ENCODE measurements at places on chromosomes 6 and 20. TPM values are rescaled to one million over a fixed set of nuclear protein-coding genes. Genes with fewer than 3 reads are reported as not detected.

The HRH3 gene
- total RNA-seq, result not detected

The PSMF1 gene
- 90.5 TPM for total RNA-seq

The CDKN1A gene
- total RNA-seq, result 207 TPM

The ANGPT4 gene
- 0.05 TPM for total RNA-seq

The BTNL2 gene
- not detected for total RNA-seq

The FAM209A gene
- total RNA-seq, result not detected

The TMEM151B gene
- total RNA-seq, result 1.3 TPM

The FUT9 gene
- not detected for total RNA-seq

The SLC25A27 gene
- total RNA-seq, result 0.02 TPM

The LRRN4 gene
- total RNA-seq, result 0.26 TPM

The ZNF292 gene
- 13.9 TPM for total RNA-seq

The MYLK4 gene
- total RNA-seq, result 0.24 TPM

The EPPIN gene
- not detected for total RNA-seq

The CNR1 gene
- not detected for total RNA-seq

The COL9A3 gene
- total RNA-seq, result 1.9 TPM

The MCHR2 gene
- not detected for total RNA-seq

The GCNT2 gene
- 16.6 TPM for total RNA-seq

The ECHDC1 gene
- 112 TPM for total RNA-seq

The CYP24A1 gene
- 0.05 TPM for total RNA-seq

The RBM24 gene
- total RNA-seq, result 13.2 TPM

The MLN gene
- not detected for total RNA-seq

The ENPP4 gene
- total RNA-seq, result not detected

The SYCP2L gene
- total RNA-seq, result 0.57 TPM

The RRP36 gene
- 111 TPM for total RNA-seq

The GNL1 gene
- 15.0 TPM for total RNA-seq

The OTOR gene
- total RNA-seq, result not detected

The PSORS1C2 gene
- total RNA-seq, result not detected

The ZSCAN23 gene
- 3.2 TPM for total RNA-seq

The RGS17 gene
- total RNA-seq, result 6.5 TPM
